CD14-positive monocyte (primary cell): ENCODE measurements at places on chromosomes 3 and 15. TPM values are rescaled to one million over a fixed set of nuclear protein-coding genes. Genes with fewer than 3 reads are reported as not detected.

GRCh38 chr15:83380059-83380458 is 67.1 kb upstream of the SH3GL3 start:
- DNase-seq: no peak

DNA sequence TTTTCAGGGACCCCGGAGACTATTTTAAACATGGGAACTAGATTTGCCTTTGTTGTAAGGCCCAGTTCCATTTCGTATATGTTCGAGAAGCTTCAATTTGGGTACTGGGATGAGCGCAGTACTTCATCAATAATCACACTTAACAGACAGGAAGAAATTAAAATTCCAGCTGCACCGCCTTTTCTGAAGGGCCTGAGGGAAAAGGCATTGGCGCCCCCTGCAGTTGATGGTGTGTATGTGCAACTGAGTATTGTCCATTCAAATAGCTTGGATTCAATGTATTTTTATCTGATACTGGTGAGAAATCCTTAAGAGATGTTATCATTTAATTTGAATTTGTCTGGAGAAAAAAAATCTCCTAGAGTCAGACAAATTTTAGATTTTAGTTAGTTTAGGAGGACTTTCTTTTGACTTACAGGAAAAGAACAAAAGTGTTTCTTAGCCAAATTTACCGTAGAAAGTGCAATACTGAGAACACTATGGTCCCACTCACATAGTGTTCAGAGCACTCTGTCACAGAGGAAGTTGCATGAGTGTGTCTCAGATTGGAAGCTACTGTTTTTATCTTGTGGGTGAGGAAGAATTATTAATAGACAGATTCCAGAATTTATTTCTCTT is 5.4 kb upstream of the ALDH1A2 start:
- DNase-seq: peak; percentile 52

GRCh38 chr3:10738688-10739372 is 77.2 kb upstream of the SLC6A11 start:
- peak; percentile 44 for DNase-seq

- DNase-seq: no peak
Measured at GRCh38 chr15:43493703-43494472, 932 bp upstream of the TP53BP1 start.

The SELENOT gene
- 549 TPM for polyA plus RNA-seq

GRCh38 chr3:37348736-37349396 is 174.5 kb upstream of the LRRFIP2 start:
- DNase-seq: no peak

- DNase-seq: no peak
Measured at GRCh38 chr3:129021140-129021551, 20.0 kb downstream of the EFCC1 start.

DNA sequence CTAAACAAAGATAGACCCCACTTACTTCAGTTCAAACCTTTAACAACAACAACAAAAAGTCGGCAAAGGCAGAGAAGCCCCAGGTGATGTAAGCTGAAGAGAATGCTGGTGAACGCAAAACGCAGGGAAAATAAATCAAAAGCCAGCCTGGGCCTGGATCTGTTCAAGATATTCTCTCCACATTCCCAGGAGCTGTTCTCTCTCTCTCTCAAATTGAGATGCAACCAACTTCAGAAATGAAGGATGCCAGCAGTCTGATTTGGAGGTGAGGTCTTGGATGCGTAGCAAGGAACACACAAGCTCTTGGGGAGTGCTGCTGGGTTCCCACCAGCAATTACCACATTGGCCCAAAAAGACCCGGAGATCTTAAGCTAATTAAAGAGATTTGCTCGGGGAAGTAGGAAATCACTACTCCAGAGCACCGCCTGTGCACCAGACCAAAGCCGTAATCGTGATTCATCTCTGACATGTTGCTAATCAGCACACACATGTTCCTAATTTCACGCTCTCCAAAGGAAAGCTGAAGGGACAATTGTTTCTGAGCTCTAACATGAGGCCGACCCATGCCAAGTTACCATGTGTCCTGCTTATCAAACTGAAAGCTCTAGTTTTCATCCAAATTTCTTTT is 37.1 kb downstream of the IL17RD start:
- DNase-seq: no peak
